ENCODE measurements at places on chromosomes 11 and 22.

DNA sequence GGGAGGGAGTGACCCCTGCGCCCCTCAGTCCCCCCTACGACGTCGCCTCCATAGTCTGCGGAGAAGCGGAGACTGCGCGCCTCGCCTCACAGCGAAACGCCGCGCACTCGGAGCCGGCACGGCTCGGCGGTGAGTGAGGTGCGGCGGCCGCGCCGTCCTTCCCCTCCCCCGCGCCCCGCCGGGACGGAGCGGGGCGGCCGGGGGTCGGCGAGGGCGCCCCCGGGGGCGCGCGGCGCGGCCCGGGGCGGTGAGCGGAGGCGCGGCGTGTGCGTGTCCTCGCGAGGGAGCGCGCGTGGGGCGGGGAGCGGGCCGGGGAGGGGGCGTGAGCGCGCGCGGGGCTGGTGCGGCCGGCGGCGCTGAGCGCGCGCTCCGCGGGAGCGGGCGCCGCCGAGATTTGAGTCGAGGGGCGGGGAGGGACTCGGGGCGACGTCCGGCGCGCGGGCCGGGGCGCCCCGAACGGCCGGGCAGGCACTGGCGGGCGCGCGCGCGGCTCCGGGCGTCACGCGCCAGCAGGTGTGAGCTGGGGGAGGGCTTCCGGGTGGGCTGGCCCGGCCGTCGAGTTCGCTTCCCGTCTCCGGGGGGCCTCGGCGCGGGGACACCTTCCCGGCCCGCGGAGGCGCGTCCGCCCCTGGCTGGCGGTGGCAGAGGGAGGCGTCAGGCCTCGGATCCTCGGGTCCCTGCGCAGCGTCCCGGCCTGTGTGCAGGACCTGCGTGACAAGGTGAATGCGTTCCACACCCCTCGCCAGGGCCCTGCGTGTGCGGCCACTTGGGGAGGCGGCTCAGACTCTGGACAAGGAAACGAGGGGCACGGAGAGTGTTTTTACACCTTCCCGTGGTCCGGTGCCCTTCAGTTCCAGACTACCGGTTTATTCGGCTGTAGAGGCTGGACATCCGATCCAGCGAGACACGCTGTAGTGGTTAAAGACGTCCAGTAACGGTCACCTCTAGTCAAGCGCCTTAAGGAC, 50.4 kb downstream of the FAM83F start:
- DNase-seq = no peak

DNA sequence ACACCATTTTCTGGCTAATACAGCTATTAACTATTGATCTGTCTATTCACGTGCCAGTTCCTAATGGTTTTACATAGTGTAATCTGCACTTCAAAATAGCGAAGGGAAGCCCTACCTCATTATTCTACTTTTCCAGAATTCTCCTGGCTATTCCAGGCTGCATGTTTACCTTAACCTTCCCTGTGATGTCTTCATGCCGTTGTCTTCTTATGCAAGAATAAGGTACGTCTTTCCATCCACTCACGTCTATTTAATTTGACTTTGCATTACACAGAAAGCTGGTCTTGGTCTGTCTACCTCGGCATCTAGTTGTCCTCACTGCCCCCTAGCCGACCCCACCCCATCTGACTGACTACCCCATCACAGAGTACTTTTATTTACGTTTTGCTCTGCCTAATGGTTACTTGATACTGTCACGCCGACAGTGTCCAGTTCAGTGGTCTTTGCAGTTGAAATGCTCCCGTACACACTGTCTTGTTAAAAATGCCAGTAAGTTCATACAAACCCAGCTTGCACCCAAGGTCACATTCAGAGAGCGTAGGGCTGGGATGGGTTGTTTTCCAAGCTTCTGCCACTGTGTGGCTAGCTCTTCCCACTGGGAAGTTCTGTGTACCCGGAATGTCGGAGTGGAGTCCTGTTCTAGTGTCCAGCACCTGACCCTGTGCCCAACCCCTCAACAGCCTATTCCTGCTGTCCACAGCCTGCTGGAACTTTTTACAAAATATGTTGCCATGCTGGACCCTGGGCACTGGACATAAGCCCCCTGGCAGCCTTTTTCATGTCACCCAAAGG, 15.0 kb downstream of the NEAT1 start:
- no peak for DNase-seq

DNA sequence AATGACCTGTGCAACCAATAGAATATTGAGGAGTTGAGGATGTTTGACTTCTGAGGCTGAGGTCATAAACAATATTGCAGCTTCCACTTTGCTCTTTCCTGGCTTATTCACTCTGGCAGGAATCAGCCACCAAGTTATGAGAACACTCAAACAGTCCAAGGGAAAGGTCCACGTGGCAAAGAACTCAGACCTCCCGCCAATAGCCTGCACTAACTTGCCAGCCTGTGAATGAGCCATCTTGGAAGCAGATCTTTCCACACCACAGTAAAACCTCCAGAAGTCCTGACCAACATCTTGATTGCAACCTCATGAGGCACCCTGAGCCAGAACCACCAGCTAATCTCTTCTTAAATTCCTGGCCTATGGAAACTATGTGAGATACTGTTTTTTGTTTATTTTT, 22.7 kb upstream of the PICALM start:
- peak; percentile 71 for DNase-seq

- no peak for DNase-seq
Observed at GRCh38 chr22:22458896-22459588, 49.5 kb downstream of the ZNF280B start.

- DNase-seq = peak; percentile 9
Observed at GRCh38 chr11:80958361-80958760, 1517.5 kb upstream of the TENM4 start.

DNA sequence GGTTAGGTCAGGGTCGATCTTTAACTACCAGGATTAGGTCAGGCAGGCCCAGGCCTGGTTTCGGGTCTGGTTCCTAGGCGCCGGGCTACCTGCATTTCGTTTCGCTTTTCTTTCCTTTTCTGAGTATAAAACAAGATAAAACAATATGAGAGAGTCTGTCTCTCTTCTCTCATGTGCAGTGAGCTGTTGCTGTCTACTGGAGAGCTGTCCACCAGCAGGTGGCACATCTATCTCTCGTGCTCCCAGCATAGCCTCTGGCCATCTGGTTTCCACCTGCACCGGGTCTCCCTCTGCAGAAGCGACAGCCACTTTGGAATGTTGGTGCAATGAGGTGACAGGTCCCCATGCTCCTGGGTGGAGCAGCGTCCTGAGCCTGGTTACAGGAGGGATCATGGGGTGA, 27.6 kb downstream of the RIBC2 start:
- no peak for DNase-seq

GRCh38 chr11:73176145-73176873, 34.2 kb upstream of the FCHSD2 start:
- DNase-seq = no peak

DNA sequence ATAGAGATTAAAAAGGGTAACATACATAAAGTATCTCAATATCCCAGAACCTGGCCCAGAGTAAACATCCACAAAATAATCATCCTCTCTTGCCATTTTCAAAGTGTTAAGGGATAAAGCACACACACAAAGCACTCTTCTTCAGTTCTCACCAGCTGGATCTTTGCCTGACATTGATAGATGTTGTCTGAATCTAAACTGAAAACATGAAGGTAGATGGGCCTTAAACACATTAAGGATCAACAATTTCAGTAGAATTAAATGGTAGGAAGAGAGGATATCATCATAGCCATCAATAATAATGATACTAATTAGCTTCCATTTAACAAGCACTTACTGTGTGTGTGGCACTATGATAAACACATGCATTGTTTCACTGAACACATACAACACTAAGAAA, 261.1 kb downstream of the OPCML start:
- DNase-seq = no peak

GRCh38 chr11:118219732-118220131, 5.1 kb downstream of the JAML start:
- DNase-seq = no peak

- no peak for DNase-seq
Observed at GRCh38 chr11:31620434-31620833, 110.9 kb downstream of the ELP4 start.

DNA sequence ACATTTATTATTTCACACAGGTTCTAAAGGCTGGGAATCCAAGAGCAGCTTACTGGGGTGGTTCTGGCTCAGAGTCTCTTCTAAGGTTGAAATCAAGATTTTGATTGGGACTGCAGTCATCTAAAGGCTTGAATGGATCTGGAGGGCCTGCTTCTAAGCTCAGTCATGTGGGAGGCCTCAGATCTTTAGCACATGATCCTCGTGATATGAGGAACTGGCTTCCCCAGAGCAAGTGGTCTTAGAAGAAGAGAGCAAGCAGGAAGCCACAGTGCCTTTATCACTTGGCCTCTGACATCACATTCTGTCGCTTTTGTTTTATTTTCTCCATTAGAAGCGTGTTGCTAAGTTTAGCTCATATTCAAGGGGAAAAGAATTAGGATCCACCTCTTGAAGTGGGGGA, 88.9 kb downstream of the ARFGAP2 start:
- DNase-seq = no peak

GRCh38 chr11:76327756-76328388, 53.1 kb downstream of the THAP12 start:
- DNase-seq = no peak

DNA sequence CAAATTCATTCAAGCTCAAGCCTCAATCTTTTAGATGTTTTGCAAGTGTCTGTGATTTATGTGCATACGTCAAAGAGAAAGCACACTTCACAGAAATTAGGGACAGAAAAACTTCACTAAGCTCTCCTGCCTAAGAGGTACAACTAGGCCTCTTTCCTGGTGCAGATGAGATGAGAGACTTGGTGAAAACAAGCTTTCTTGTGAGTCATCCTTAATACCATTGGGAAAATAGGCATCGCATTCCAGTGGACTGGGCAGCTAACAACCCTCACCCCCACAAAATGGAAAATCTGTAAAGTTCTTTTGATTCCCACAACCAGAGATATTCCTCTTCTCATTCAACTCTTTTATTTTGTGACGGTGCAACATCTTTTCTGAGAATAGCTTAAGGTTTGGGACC, 1110.4 kb upstream of the CCDC90B start:
- no peak for DNase-seq

GRCh38 chr11:66523611-66524010, 13.2 kb downstream of the BBS1 start:
- no peak for DNase-seq

- no peak for DNase-seq
Observed at GRCh38 chr11:1866226-1866625, 13.3 kb downstream of the LSP1 start.

- DNase-seq = no peak
Observed at GRCh38 chr11:35167426-35167954, 28.5 kb downstream of the CD44 start.

Data from AG04449 (cell line).